Stimulated activated CD4-positive, alpha-beta T cell treated with anti-CD3 and anti-CD28 coated beads, Interleukin-12 subunit alpha, Interleukin-12 subunit beta, amount 100 ng/mL, for 48 hours (primary cell): ENCODE measurements at places on chromosomes 3 and 15.

DNA sequence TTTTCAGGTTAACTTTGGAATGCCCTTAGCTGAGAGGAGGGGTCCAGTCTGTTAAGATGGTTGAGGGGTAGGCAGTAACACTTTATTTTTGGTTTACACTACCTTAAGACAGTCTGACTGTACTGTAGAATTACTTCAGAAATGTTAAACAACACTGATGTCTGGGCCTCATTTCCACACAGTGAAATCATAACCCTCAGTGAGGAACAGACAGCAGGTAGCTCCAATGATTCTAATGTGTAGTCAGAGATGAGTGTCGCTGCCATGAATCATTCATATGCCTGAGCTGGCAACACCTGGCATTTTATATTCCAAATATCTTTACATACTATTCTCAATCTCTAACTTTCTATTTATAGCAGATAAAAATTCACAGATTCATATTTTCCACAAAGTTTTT lies 37.3 kb upstream of the POU1F1 start:
- no peak for DNase-seq

DNA sequence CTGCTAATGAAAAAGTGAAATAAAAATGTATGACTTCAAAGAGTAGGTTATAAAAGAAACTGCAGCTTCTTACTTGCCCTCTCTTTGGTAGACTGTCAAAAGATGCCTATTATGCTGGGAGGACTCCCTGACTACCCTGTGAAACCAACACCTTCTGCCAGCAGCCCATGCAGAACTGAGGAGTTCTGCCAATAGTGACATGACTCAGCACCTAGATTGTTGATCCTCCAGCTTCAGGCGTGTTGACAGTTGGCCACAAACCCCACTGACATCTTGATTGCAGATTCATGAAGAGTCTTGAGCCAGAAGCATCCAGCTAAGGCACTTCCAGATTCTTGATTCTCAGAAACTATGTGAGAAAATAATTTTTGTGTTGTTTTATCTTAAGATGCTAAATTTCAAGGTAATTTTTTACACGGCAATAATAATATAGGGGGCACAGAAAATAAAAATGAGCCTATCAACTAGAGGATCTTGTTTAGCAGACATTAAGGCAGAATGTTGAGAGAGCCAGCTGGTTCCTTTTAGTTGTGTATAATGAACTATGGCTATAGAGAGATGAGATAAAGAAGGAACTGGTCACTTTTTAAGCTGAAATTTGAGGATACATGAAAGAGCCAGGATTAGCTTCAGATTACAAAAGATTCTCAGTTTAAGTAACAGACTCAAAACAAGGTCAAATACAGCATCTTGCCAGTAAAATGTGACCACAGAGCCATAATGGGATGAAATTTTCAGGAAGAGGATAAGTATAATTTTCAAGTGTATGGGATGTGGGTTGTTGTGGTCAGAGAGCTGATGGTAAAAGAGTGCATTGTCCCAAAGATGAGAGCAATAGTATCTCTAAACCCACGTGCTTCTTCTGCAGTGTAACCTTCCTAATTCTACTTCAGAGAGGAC lies 588.7 kb upstream of the CBLB start:
- peak; percentile 7 for DNase-seq

GRCh38 chr3:121739902-121740301 lies 9.6 kb downstream of the GOLGB1 start:
- no peak for DNase-seq

GRCh38 chr3:171535799-171536198 lies 75.6 kb upstream of the TNIK start:
- DNase-seq: no peak

DNA sequence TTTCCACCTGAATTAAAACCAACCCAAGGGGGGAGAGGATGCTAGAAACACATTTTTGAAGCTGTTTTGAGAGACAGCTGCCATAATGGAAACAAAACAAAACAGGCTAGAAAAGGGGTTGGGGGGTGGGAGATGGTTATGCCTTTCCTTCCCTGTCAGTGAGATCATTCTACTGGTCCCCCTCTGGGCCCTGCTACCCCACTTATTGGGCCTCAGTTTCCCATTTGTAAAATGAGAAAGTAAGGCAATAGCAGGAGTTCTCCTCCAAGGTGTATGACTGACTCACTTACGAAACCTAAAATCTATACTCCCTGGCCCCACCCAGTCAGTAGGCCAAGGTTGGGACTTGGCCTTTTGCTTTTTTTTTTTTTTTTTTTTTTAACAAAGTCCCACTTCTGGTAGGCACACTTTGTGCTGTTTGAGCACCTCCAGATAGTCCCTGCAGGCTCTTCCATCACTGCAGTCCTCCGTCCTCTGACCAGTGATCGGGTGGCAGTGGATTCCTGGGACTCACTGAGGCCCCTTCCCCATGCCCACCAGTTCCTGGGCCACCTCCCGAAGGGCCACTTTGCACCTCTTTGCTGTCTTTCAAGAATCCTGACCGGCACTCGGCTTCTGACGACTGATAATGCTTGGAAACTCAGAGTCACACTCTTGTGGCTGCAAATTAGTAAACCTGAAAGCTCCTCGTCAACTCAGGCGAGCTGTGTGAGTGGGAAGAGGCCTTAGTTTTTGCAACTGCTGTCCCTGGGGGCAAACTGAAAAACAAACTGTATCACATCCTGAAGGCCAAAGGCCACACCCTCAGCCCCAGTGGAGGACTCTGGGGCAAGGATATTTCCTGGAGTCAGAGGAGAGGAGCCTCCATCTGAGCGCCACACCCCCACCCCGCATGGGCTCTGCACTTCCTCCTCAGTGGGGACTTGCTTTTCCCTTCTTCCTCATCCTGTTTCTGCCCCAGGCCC lies 6.7 kb upstream of the PSTPIP1 start:
- peak; percentile 76 for DNase-seq

- DNase-seq: no peak
These were observed 392.0 kb upstream of the RORA start for GRCh38 chr15:61621146-61621545.

GRCh38 chr3:152466784-152467183 lies 198.1 kb downstream of the MBNL1 start:
- DNase-seq: no peak

DNA sequence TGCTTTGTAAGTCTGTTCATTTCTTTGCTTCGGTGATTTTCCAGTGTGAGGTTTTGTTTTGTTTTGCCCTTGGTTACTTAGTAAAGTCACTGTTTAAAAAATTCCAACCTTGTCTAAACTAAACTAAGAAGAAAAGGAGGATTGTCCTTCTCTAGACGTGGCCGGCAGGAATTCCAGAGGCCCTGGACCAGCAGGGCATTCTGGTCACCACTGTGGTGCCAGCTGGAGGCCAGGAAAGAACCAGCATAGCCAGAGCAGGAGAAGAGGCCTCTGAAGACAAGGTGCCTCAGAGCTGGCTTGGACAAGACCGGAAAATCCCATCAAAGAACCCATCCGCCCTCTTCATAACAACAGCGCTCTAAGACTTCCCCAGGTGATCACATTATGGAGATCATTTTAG lies 8.2 kb downstream of the PLOD2 start:
- DNase-seq: no peak

- no peak for DNase-seq
These were observed 488.2 kb upstream of the NECTIN3 start for GRCh38 chr3:110583373-110583935.
